ENCODE measurements at places on chromosomes 13 and 19. TPM values are rescaled to one million over a fixed set of nuclear protein-coding genes. Genes with fewer than 3 reads are reported as not detected.
A peak's percentile ranks its signal among the peaks of the same experiment; 100 is the strongest.

Gene MYO16
- 0.45 TPM for total RNA-seq

Gene ELSPBP1
- total RNA-seq: not detected

GRCh38 chr19:37251308-37252229, 33.6 kb downstream of the ZNF383 start:
- H3K4me3 ChIP-seq: peak overlapping the region; percentile 22
- H3K36me3 ChIP-seq: peaks cover 3% of the 10 kb centered on the region
- H3K4me1 ChIP-seq: no peaks in the 10 kb centered on the region
- H3K27ac ChIP-seq: no peak overlapping the region

GRCh38 chr13:74134221-74134776, at the start of gene KLF12:
Gene KLF12, minus strand, starts transcription at chr13:74134404.
- H3K36me3 ChIP-seq: peaks cover 4% of the 10 kb centered on the region
- H3K4me3 ChIP-seq: peak within 1 kb of the TSS; percentile 91
- peak; percentile 91 for DNase-seq

GRCh38 chr19:53328967-53329366, 4.6 kb upstream of the ZNF845 start:
- H3K4me1 ChIP-seq: peaks cover 2% of the 10 kb centered on the region
- DNase-seq: no peak
- H3K36me3 ChIP-seq: no peaks in the 10 kb centered on the region
- peak overlapping the region; percentile 7 for H3K4me3 ChIP-seq
- H3K27ac ChIP-seq: no peak overlapping the region
- no peaks in the 10 kb centered on the region for H3K27me3 ChIP-seq

Data from T-helper 17 cell (primary cell).